Urinary bladder (tissue), 4 donors: ENCODE measurements at places on chromosomes 12 and 14.

- DNase-seq = no peak
These were observed 114.9 kb downstream of the PDZRN4 start for GRCh38 chr12:41302979-41303403.

GRCh38 chr12:91947459-91947858 lies 198.2 kb downstream of the BTG1 start:
- DNase-seq = no peak

DNA sequence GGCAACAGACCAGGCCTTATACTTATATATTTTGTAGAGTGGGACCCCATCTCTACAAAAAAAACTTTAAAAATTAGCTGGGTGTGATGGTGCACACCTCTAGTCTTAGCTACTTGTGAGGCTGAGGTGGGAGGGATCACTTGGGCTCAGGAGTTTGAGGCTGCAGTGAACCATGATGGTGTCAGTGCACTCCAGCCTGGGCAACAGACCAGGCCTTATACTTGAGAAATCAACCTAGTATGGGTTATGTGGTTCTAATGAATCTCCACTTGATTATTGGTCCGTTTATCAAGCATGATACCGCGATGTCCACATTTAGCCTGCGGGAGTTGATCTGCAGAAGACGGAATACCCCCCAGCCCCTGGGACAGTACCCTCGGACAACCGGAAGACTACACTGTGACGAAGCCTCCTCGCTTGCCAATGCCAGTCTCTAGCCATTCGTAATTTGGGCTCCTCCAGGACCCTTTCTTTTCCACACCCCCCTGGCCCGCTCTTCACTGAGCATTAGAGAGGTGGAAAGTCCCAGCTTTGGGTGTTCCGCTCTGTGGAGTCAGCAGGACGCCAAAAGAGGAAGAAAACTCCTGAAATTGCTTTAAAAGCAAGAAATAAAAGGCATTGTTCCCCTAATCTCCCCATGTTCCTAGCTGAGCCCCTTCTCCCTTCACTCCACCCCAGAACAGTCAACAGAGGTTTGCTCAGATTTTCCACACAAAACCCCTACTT lies 19.4 kb downstream of the LTBP2 start:
- DNase-seq = no peak

- DNase-seq = no peak
These were observed 63.7 kb downstream of the FBXL14 start for GRCh38 chr12:1530592-1531152.

GRCh38 chr12:64943686-64944085 lies 119.2 kb downstream of the TBC1D30 start:
- DNase-seq = no peak

GRCh38 chr12:89803412-89803811 lies 94.8 kb upstream of the ATP2B1 start:
- DNase-seq = no peak

GRCh38 chr12:94560431-94561221 lies 89.7 kb downstream of the TMCC3 start:
- no peak for DNase-seq

- DNase-seq = no peak
These were observed 4.0 kb downstream of the KTN1 start for GRCh38 chr14:55583942-55584468.

- no peak for DNase-seq
These were observed 84.3 kb downstream of the TMEM30B start for GRCh38 chr14:61196792-61197191.

GRCh38 chr12:73017981-73018380 lies 745.8 kb downstream of the TRHDE start:
- no peak for DNase-seq

GRCh38 chr12:124036657-124037109 lies 63.7 kb downstream of the ZNF664 start:
- no peak for DNase-seq

DNA sequence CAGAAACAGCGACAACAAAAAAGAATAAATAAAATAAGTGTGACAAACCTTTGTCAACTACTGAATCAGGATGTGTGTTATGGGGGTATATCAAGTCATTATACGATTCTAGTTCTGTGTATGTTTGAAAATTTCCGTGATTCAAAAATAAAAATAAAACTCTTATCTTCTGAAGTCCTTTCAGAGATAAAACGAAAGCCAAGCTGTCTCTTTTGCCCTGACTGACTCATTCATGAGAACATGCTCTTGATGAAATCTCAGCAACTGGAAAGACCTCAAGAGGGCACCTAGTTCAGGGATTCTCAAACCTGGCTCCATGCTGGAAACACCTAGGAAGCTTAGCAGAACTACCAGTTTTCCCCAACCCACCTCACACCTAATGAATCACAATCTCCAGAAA lies 9.2 kb downstream of the FOXN3 start:
- DNase-seq = no peak
